ENCODE measurements at places on chromosomes 11 and 22.

DNA sequence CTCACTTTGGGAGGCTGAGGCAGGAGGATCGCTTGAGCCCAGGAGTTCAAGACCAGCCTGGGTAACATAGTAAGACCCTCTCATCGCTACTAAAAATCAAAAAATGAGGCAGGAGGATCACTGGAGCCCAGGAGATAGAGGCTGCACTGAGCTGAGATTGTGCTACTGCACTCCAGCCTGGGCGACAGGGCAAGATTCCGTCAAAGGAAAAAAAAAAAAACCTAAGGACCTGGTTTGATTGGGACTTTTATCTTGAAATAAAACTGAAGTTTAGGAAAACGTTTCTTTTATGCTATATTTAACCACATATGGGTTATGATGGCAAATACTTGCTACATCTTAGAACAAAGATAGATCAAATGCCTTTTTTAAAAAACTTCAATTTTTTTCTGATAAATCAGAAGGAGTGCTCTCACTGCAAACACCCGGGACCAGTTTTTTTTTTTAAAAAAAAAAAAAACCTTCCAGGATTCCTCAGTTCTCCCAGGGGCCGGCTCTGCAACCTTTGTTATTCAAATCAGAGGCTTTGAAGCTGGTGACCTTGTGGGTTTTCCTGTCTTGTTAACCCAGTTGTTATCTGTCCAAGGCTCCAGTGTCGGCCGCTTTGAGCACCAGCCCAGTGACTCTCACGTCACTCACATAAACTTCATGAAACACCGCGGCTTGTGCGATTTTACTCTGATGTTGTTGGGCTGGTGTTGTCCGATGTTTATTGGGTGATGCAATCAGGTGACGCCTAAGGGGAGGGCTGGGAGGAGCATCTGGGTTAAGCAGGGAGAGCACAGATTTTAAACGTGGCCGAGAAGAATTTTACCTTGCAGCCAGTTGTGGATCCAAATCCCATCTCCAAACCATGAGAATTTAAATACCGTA is 24.7 kb upstream of the SLC22A12 start:
- DNase-seq, result peak; percentile 38

GRCh38 chr22:32378707-32379272 is 21.1 kb downstream of the RFPL3 start:
- peak; percentile 30 for DNase-seq

DNA sequence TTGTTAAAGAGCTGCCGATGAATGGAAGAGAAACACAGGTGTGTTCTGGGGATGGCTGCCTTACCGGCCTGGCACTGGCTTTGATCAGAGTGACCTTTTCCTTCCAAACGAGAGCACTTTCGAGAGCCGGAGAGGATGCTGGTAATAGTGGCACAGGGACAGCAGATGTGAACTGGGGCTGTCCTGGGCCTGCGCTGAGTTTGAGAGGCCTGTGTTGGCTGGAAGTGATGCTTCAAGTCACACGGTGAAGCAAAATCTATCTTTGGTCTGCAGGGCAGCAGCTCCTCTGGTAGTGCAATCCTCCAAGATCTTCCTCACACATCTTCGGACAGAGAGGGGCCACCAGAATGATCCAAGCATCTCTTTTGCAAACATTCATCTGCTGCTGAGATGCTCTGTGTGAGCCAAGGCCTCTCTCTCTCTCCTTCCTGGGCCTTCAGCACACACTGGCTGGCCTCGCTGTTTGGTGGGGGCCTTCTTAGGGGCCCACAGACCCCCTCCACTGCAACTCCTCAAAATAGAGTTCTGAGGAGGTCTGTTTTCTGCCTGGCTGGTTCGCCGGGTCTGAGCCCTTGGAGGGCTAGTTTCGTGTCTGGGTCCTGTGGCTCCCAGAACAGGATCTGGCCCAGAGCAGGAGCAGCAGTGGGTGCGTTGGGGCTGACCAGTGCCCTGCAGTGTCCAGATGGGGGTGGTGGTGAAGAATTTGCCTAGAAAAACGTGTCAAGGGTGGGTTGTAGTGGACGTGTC is 6.4 kb downstream of the MPPED1 start:
- DNase-seq, result no peak

- DNase-seq, result no peak
Observed at GRCh38 chr11:9951807-9952206, 287.9 kb downstream of the SWAP70 start.

DNA sequence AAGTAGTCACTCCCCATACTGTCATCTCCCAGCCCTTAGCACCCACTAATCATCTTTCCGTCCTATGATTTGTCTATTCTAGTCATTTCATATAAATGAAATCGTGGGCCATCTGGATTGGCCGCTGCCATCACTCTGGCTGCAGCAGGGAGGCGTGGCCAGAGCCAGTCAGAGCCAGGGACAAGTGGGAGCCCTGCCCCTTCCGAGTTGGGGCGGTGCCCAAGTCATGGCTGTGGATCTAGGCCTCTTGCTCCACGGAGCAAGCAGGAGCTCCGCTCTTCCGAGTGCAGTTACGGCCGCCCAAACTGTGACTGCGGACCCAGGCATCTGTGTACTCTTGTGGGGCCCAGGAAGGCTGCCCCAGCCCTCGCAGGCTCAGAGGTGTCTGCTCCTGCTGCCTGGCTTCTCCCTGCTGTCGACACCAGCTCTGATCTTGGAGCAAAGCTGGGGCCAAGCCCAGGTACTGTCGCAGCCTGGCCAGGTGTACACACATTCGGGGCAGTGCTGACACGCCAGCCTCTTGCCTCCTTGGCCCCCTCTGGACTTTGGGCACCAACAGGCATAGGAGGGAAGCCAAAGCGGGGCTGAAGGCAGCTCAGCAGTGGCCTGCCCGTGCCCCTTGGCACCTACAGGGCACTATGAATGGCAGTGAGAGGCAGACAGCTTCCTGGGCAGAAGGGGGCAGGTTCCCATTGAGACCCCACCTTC is 8.4 kb downstream of the MRPL48 start:
- no peak for DNase-seq

GRCh38 chr22:46714550-46714949 is 23.5 kb downstream of the CERK start:
- no peak for DNase-seq

DNA sequence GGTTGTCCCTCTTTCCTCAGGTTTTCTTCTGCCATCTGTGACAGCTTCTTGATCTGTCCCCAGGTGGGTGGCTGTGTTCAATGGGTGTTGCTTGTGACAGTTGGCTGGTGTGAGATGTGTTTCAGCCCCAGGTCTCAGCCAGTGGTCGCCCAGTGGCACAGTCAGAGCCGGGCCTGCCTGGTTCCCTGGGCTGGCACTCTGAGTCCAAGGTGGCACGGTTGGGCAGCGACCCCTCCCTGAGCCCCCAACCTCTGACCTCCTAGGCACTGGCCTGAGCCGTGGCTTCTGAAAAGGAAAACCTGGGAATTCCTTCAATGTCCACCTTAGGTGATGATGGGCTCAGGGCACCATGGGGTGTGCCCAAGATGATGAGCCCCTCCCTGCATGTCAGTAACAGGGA is 14.0 kb upstream of the PRODH start:
- no peak for DNase-seq

- no peak for DNase-seq
Observed at GRCh38 chr11:134719397-134719796, 307.4 kb upstream of the B3GAT1 start.

DNA sequence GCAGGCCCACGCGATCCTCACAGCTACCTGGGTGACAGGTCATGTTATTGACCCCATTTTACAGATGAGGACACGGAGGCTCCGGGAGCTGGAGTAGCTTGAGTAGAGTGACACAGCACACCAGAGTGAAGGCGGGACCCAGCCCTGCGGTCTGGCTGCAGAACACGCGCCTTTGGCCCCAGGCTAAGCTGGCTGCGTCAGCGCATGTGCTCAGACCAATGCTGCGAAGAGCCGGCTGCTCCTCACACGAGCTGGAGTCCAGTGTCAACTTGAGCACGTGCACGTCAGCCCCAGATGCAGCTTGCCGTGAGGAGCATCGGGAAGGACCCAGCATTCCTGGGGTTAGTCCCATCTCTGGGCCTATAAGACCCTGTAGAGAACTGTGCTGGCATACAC is 49.9 kb downstream of the SCUBE1 start:
- DNase-seq, result no peak

DNA sequence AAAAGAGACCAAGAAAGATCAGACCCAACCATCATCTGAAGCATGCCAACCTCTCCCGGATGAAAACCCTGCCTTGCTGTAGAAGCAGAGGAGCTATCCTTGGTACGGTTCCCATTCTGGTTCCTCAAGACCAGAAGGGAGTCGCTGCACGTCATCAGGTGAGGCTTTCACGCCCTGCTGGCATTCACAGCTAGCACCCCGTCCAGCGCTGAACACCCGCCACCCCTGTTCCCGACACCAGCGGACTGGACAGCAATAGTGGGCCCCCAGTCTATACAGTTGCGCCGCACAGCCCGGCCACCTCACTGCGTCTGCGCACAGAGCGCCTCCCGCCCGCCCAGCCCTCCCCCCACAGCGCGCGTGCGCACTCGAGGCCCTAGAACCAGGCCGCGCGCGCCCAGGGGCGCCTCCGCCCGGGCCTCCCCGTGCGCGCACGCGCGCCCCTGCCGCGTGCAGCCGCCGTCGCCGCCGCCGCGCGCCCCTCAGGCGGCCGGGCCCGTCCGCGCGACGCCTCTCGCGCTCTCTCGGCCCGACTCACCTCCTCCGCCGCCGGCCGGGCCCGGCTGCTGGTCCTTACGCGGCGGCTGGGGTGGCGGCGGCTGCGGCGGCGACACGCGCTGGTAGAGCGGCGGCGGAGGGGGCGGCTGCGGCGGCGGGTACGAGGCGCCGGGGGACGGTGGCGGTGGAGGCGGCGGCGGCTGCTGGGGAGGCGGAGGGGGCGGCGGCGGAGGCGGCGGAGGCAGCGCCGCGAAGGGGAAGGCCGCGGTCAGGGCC is 706 bp downstream of the SF1 start:
- peak; percentile 74 for DNase-seq

GRCh38 chr22:17085277-17086181 is 729 bp downstream of the IL17RA start:
- peak; percentile 33 for DNase-seq

GRCh38 chr11:62919476-62919875 is 1.7 kb downstream of the CHRM1 start:
- no peak for DNase-seq

- no peak for DNase-seq
Observed at GRCh38 chr22:38963872-38964271, 6.5 kb downstream of the APOBEC3A start.

- DNase-seq, result no peak
Observed at GRCh38 chr11:21866781-21867180, 326.1 kb upstream of the ANO5 start.

GRCh38 chr22:23032658-23033057 is 37.7 kb upstream of the GNAZ start:
- no peak for DNase-seq

DNA sequence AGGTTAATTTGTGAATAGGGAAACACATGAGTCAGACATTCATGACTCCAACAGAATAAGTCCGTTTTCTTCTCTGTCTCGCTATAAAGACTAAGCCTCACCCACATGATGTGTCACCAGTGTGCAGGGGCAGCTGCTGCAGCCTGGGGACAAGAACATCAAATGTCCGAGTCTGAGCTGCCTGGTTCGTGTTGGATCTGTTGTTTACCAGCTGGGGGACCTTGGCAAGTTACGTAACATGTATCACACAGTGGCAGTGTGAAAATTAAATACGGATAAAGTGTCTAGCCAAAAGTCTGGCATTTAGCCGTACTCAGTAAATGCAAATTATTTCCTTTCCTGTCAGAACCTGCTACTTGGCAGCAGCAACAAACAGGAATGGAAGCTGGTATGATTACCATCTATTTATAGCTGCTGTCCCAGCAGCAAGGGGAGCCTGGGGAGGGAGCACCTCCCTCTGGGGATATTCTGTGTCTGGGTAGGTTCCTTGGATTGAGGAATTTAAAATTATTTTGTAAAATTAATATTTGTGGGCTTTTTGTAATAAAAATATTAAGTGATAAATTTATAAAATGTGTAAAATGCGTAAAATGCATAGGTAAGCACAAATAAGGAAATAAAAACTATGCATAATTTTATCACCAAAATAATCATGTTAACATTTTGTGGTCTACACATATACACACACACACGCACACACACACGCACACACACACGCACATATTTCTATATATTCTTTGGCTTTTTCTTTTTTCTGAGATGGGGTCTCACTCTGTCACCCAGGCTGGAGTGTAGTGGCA is 1.3 kb upstream of the CLDN25 start:
- DNase-seq, result no peak

DNA sequence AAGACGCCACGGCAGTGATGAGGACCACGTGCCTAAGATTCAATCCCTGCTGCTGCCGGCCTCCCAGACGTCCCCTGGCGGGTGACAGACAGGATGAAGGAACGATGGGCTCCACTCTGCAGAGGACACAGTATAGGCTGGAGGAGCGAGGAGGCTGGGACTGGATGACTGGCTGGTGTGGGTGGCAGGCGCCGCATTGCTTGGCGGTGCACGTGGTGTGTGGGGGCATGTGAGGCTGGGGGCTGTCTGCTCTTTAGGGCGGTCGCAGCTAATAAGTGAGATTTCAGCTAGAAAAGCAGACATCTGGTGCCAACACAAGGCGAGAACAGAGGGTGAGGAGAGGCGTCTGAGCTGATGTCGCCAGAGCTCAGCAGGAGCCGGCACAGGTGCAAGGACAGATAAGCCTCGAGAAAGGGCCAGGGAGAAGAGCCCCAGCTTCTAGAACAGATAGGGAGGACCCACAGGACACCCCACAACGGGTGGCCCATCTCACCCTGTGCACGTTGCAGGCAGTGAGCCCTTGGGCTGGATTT is 33.2 kb downstream of the TSPAN4 start:
- DNase-seq, result no peak

DNA sequence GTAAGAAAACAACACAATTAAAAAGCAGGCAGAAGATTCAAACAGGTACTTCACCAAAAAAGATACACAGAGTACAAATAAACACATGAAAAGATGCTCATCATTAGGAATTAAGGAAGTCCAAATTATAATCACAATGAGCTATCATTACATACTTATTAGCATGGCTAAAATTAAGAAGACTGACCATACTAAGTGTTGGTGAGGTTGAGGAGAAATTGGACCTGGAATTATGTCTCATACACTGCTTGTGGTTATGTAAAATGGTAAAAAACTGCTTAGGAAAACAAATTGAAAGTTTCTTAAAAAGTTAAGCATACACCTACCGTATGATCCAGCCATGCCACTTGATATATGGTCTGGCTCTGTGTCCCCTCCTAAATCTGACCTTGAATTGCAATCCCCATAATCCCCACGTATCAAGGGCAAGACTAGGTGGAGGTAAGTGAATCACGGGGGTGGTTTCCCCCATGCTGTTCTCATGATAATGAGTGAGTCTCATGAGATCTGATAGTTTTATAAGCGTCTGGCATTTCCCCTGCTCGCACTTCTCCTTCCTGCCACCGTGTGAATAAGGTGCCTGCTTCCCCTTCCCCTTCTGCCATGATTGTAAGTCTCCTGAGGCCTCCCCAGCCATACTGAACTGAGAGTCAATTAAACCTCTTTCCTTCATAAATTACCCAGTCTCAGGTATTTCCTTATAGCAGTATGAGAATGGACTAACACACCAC is 4.8 kb downstream of the SAAL1 start:
- no peak for DNase-seq

GRCh38 chr11:13343067-13343466 is 65.5 kb downstream of the BMAL1 start:
- DNase-seq, result no peak

GRCh38 chr11:56624661-56625110 is 10.0 kb upstream of the OR5M1 start:
- no peak for DNase-seq

All from activated CD4-positive, alpha-beta T cell treated with anti-CD3 and anti-CD28 coated beads, Interleukin-2, amount 50 U/mL, for 48 hours (primary cell).